ENCODE measurements at places on chromosomes 12 and 14.

GRCh38 chr14:105887692-105888091 is 361.3 kb downstream of the TMEM121 start:
- DNase-seq = no peak

GRCh38 chr14:56487090-56487667 is 92.4 kb upstream of the TMEM260 start:
- DNase-seq = no peak

GRCh38 chr12:90982170-90982569 is 22.6 kb downstream of the EPYC start:
- DNase-seq = no peak

GRCh38 chr14:95250140-95250769 is 69.5 kb downstream of the CLMN start:
- no peak for DNase-seq

DNA sequence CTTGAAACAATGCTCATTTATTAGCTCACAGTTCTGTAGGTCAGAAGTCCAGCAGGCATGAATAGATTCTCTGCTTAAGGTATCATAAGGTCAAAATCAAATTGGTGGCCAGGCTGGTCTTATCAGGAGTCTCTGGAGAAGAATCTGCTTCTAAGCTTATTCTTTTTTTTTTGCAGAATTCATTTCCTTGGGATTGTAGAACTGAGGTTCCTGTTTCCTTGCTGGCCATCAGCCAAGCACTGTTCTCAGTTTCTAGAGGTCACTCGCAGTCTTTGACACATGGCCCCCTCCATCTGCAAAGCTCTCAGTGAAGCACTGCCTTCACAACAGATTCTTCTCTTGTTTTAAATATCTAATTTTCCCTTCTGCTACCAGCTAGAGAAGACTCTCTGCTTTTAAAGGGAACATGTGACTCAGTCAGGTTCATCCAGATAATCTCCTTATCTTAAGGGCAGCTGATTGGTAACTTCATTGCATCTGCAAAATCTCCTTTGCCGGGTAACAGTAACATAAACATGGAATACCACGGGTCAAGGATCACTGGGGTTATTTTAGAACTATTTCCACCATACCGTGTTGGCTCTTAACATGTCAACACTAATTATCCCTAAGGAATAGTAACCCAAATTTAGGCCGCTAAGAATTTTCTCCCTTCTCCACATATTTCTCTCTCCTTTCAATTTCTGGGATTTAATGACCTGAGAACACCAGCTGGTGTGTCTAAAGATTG is 25.3 kb downstream of the RHOJ start:
- no peak for DNase-seq

GRCh38 chr12:72605975-72606374 is 333.8 kb downstream of the TRHDE start:
- no peak for DNase-seq

DNA sequence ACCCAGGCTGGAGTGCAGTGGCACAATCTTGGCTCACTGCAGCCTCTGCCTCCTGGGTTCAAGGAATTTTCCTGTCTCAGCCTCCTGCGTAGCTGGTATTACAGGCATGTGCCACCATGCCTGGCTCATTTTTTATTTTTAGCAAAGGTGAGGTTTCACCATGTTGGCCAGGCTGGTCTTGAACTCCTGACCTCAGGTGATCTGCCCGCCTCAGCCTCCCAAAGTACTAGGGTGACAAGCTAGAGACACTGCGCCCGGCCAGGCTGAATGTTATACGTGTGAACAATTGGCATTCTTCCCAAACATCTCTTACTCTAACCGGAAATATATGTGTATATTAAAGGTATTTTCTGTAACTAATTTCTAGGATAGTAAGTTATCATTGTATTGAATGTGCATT is 13.2 kb upstream of the LIMA1 start:
- no peak for DNase-seq

- no peak for DNase-seq
These were observed 424.5 kb downstream of the VRK1 start for GRCh38 chr14:97221572-97222285.

- DNase-seq = no peak
These were observed 841.5 kb upstream of the FLRT2 start for GRCh38 chr14:84688297-84689025.

GRCh38 chr14:25032092-25032784 is 17.7 kb downstream of the STXBP6 start:
- DNase-seq = no peak

GRCh38 chr12:5200278-5201087 is 156.8 kb downstream of the KCNA5 start:
- DNase-seq = peak; percentile 4

DNA sequence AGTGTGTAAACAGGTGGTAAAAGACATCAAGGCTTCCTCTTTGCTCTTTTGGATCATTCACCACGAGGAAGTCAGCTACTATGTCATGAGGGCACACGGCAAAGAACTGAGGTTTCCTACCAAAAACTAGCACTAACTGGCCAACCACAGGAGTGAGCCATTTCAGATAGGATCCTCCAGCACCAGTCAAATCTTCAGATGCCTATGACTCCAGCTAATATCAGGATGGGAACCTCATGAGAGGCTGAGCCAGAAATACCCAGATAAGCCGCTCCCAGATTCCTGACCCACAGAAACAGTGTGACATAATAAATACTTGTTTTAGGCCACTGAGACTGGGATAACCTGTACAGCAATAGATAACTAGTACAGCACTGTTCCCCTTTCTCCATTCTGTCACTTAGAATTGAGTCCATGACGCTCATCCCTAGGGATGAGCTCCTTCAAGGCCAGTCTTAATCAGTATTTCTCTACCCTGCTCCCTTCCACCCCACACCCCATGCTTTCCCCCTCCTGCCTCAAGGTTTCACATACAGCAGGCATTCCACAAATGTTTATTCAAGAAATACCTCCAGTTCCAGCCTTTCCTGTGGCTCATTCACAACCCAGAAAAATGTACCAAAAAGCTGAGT is 68.4 kb downstream of the PPM1H start:
- DNase-seq = no peak

DNA sequence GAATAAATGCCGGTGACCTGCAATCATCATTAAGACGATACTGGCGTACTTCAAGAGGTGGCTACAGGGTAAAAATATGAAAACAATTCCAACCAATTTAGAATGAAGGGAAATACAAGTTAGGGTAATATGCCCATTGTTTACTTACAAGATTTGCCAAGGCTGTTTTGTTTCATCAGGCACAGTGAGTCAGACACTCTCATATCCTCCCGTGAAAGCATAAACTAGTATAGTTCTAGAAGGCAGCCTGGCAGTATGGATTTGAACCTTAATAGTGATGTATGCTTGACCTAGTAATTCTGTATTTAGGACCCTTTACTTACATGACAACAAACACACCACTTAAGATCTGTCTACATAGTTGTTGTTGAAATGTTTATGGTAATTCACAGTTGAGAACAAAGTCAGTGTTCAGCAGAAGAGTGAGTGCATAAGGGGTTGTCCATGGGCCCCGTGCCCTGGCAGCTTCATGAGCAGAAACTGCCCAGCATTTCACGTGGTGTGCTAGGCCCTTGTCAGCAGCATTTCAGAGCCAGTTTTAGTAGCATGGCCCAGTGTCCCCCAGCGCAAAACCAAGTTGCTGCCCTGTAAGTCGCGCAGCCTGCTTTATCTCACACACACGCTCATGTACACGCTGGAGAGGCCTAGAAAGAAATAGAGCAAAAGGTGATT is 80.8 kb downstream of the EP400 start:
- peak; percentile 54 for DNase-seq

DNA sequence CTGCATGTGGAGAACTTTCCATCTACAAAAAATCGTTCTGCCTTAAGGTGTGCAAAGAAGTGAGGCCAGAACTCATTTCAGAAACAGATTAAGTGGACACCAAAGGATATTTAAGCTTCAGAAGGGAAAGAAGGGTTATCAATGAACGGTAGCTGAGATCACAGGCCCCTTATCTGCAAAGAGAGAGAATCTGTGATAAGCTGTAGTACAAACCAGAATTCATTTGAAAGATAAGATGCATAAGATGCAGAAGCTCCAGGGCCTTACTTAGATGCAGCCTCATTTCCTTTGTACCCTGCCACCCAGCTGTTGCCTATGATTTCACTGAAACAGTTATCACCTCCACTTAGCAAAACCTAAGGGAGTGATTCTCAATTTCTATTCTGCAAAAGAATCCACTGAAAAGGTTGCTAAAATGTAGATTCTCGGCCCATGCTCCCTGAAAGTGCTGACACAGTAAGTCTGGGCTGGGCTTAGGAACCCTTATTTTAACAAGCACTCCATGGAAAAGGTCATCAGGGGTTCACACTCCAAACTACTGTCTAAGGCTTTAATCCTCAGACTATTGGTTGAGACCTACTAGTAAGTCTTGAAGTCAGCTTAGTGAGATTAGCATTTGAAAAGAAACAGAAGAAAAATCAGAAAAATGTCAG is 64.8 kb downstream of the HELB start:
- DNase-seq = no peak

DNA sequence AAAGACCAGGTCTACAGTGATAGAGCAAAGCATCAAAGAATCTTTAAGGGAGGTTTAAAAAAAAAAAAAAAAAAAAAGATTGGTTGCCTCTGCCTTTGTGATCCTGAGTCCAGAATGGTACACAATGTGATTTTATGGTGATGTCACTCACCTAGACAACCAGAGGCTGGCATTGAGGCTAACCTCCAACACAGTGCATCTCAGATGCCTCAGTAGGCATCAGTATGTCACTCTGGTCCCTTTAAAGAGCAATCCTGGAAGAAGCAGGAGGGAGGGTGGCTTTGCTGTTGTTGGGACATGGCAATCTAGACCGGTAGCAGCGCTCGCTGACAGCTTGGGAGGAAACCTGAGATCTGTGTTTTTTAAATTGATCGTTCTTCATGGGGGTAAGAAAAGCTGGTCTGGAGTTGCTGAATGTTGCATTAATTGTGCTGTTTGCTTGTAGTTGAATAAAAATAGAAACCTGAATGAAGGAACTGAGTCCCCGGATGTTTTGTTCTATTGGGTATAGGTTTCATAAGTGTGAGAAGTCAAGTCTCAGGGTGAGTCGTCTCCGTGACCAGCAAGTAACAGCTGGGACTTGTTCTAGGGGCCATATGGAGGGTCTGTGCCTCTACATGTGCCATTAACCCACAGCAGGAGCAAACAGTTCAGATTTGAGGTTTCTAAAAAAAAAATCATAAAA is 9.3 kb downstream of the PEBP1 start:
- DNase-seq = no peak

- no peak for DNase-seq
These were observed 34.1 kb downstream of the TMCC3 start for GRCh38 chr12:94616203-94616729.

DNA sequence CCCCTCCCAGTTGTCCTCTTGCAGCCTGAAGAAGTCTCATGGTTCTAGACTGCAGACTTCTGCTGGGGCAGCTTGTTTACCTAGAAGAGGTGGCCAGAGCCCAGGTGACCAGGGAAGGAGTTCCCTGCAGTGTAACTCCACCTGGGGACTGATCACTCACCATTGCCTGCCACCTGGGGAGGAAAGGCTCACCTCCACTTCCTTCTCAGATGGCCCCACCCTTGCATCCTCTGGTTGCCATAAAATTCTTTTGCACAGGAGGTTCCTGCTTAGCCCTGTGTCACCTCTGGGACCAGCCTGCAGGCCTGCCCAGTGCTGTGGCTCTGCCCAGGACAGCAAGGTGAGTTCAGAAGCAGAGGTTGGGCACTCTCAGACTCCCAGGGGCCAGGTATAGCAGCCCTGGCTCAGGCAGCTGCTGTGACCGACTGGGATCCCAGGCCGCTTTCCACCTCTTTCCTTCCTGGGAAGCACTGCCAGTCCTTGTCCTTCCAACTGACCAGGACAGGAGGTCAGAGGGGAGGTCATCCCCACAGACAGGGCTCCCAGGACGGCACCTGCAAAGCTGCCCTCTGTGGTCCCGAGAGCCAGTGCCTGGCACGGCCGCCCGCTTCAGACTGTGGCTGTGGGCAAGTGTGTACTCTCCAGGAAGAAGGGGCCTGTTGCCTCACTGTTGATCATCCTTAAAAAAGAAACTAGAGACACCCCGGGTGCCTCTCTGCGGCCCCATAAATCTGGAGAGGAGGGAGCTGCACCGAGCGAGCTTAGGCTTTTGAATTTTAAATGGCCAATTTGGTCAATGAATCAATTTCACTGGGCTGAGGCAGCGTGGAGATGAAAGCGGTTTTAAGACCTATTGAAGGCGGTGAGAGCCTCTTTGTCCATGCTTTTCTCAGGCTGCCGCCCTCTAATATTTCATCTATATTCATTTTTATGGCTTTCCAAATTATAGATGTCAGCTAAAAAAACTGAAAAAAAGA is 79.5 kb upstream of the C14orf180 start:
- DNase-seq = no peak

DNA sequence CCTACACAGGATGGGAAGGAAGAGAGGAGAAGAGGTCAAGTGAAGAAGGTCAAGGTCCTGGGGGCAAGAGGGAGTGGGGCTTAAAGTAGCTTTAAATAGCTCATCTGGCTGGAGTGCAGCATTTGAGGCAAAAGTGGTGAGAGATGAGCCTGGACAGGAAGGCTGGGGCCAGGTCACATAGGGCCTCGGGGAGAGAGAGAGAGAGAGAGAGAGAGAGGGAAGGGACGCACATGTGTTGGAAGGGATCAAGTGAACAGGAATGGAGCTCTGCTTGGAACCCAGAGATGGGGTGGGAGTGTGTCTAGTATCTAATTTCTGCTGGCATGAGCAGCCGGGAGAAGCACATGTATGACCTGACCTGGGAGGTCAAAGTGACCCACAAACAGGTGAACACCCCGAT is 407.5 kb downstream of the MED13L start:
- DNase-seq = no peak

- DNase-seq = no peak
These were observed 52.3 kb downstream of the IPO8 start for GRCh38 chr12:30643366-30643765.

- DNase-seq = no peak
These were observed 4.1 kb upstream of the CRADD start for GRCh38 chr12:93673084-93673483.

DNA sequence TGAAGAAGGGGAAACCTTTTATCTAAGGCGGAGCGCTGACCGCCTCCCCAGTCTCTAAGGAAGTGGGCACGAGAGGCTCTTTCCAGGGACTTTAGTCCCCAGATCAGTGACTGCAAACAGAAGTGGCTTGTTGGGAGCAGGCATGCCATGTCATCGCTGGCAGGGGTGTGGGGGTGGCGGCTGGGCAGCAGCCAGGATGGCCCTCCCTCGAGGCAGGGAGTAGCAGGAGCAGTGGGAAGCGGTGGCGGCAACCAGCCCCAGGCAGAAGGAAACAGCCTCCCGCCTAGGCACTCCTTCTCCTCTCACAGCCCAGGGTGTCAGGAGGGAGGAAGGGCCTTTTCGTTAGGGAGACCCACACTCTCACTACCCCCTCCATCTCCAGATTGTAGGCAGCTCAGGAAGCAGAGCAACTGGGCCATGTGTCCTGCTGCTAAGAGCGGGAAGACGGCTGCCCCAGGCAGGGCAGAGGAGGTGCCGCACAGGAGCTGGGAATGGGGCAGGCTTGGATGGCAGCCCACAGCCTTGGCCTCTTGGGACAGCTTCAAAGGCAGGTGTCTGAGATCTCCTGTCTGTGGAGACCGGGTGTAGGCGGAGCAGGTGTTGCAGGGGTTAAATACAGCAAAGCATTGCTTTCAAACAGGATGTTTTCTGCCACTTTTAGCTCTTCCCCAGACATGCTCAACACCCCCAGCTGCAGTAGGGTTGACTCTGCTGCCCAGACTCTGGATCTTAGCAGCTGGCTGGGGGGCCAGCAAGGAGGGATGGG is 21.8 kb downstream of the VDR start:
- no peak for DNase-seq

- no peak for DNase-seq
These were observed 194.5 kb upstream of the CDKN3 start for GRCh38 chr14:54202288-54202687.

Measured in Panc1 (cell line).